ENCODE measurements at places on chromosomes 1 and 21. TPM values are rescaled to one million over a fixed set of nuclear protein-coding genes. Genes with fewer than 3 reads are reported as not detected.
A peak's percentile ranks its signal among the peaks of the same experiment; 100 is the strongest.

- H3K36me3 ChIP-seq = no peaks in the 10 kb centered on the region
- DNase-seq = no peak
- peaks cover 7% of the 10 kb centered on the region for H3K4me1 ChIP-seq
- no peaks in the 10 kb centered on the region for H3K27me3 ChIP-seq
- H3K4me3 ChIP-seq = no peak overlapping the region
Observed at GRCh38 chr21:42013931-42014330, 3.8 kb upstream of the ZBTB21 start.

GRCh38 chr1:246270236-246270635 lies 236.8 kb downstream of the SMYD3 start:
- no peaks in the 10 kb centered on the region for H3K27me3 ChIP-seq
- H3K27ac ChIP-seq = no peak overlapping the region
- no peak for DNase-seq

DNA sequence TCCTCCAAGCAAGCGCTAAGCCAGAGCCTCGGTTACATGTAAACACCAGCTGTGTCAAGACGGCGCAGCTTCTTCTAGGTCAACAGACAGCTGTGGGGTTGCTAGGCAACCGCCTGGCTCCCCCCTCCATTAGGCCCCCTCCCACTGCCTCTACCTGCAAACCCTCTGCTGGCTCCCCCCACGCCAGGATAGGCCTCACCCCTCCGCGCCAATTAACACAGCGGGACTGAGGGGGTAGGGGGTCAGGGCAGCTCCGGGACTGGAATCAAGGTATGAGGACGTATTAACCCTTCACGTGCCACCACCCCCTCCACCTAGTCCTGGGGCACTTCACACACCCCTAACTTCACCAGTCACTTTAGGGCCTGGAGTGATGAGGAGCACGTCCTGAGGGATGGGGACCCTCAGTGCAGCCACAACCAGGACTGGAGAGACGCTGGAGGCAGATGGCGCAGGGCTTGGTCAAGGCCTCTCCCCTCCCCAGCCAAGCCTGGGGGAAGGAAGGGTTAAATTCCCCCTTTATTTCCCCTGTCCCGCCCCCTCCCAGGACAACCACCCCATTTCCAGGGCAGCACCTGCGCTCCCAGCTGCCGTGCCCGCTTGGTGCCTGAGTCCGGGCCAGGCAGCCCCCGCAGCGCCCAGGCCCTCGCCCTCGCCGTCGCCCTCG lies 37.4 kb upstream of the WASF2 start:
- no peak for DNase-seq
- H3K4me3 ChIP-seq = no peak overlapping the region
- H3K27ac ChIP-seq = no peak overlapping the region
- H3K4me1 ChIP-seq = peaks cover 69% of the 10 kb centered on the region

DNA sequence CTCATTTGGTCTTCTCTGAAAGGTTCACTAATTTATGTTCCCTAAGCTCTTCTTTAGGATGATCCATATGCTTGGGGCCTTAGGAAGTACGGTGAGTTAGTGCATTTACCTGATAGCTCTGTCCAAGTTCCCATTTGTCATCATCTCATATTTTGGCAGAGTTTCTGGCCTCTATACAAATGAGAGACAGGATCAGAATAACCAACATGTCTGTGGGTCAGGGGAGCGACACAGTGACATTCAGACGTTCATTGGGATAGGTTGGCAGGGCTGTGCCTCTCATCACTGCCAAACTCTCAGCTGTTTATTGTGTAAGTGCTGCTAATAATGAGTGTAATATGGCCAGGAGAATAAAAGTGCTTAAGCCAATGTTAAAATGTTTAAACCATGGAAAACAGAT lies 561.1 kb upstream of the ZRANB2 start:
- H3K36me3 ChIP-seq = no peaks in the 10 kb centered on the region
- no peaks in the 10 kb centered on the region for H3K27me3 ChIP-seq
- no peak overlapping the region for H3K27ac ChIP-seq
- no peak overlapping the region for H3K4me3 ChIP-seq
- no peak for DNase-seq

DNA sequence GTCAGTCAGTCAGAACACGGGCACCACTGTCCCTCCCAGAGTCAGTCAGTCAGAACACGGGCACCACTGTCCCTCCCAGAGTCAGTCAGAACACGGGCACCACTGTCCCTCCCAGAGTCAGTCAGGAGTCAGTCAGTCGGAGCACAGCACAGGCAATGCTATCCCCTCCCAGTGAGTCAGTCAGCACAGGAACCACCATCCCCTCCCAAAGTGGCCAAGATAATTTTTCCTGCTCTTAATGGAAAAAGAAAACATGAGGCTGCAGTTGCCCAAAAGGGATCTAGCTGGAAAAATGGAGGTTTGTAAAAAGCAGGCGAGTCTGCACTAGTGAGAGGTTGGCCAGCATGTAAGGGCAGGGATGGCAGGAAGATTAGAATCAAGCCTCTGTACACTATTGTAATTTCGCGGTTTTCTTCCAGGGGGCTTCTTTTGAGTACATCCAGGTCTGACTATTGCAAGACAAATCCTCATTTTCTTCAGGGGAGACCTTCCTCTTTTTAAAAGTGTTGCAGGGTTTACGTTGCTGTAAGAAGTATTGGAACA lies 213.8 kb downstream of the SIPA1L2 start:
- H3K27ac ChIP-seq = peak overlapping the region; percentile 57
- no peak overlapping the region for H3K4me3 ChIP-seq
- peaks cover 41% of the 10 kb centered on the region for H3K36me3 ChIP-seq

DNA sequence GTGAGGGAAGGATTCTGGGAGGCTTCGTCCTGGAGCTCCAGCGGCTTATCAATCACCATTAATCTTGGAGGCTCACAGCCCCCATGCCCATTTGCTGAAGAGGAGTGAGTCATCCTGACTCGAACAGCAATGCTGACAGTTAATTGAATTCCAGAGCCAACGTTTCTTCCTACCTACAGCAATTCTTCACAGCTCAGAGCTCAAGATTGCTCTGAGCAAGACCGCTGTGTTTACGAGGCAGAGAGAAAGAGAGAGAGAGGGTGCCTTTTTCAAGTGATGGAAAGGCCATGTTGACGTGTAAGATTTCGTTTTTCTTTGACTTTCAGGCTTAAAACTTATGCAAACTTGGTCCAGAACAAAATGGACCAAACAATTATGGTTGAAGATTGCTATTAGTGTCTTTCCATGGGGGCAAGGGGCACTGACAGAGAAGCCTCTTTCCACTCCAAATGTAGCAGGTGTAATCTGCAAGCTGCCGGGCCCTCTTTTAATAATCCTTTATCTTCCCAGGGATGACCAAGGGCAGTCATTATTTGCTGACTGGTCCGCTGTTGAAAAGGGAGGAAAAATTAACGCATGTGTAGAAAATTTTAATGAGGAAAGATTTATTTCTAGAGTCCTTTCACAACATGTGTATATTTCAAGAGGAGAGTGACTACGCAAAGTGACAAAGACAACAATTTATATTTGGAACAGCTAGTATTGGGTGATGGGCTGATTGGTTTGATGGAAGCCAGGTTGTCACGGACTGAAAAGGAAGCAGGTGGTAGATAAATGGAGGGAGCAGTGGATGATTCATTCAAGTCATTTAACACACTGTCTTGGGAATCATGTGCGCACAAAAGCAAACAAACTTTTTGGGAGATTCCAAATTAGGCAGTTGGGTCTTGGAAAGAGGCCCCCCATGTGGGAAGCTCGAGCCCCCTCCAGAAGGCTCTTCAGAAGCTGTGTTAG lies 136.1 kb upstream of the IRF2BP2 start:
- no peaks in the 10 kb centered on the region for H3K27me3 ChIP-seq
- no peak for DNase-seq
- no peaks in the 10 kb centered on the region for H3K36me3 ChIP-seq
- peaks cover 11% of the 10 kb centered on the region for H3K4me1 ChIP-seq
- H3K27ac ChIP-seq = no peak overlapping the region

GRCh38 chr21:15415541-15416261 lies 314.1 kb upstream of the USP25 start:
- H3K4me3 ChIP-seq = no peak overlapping the region
- H3K4me1 ChIP-seq = peaks cover 21% of the 10 kb centered on the region
- peak; percentile 43 for DNase-seq
- H3K36me3 ChIP-seq = no peaks in the 10 kb centered on the region

DNA sequence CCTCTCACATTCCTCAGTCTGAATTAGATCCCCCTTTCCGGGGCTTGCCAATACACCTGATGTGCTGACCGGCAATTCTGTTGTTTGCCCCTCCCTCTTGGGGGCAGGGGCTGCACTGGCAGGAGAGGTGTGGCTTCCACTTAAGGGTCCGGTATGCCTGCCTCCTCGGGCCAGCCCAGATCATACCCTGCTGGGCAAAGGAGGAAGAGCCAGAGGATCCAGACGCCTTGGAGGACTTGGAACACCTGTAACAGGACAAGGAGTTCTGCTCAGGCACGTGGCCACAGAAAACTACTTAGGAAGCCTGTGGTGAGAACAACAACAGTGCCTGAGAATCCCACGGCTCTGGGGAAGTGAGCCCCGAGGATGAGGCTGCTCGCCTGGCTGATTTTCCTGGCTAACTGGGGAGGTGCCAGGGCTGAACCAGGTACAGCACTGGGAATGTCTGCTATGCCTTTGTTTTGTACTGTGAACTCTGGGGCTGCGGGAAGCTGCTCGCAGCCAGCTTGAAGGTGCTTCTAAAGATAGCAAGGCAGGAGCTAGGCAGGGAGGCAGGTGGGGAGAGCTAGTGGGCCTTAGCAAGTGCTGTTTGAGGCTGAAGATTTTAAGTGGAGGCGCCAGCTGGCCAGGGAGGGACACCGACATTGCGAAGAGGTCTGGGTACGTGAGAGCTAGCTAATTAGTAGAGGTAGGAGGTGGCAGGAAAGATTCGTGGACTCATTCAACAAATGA lies at the start of gene SMPDL3B:
Gene SMPDL3B (plus strand): TSS at position 183 of the 732 bp plus-strand sequence. CDS start 184 bp downstream, at position 367.
- H3K27ac ChIP-seq = peak within 1 kb of the TSS; percentile 55
- no peaks in the 10 kb centered on the region for H3K27me3 ChIP-seq
- peaks cover 11% of the 10 kb centered on the region for H3K4me1 ChIP-seq
- DNase-seq = peak; percentile 71

The PLEKHN1 gene
- 7.9 TPM for total RNA-seq

GRCh38 chr1:87129038-87129437 lies 199.6 kb upstream of the LMO4 start:
- H3K36me3 ChIP-seq = no peaks in the 10 kb centered on the region
- peaks cover 5% of the 10 kb centered on the region for H3K4me1 ChIP-seq
- no peak overlapping the region for H3K27ac ChIP-seq
- DNase-seq = no peak

DNA sequence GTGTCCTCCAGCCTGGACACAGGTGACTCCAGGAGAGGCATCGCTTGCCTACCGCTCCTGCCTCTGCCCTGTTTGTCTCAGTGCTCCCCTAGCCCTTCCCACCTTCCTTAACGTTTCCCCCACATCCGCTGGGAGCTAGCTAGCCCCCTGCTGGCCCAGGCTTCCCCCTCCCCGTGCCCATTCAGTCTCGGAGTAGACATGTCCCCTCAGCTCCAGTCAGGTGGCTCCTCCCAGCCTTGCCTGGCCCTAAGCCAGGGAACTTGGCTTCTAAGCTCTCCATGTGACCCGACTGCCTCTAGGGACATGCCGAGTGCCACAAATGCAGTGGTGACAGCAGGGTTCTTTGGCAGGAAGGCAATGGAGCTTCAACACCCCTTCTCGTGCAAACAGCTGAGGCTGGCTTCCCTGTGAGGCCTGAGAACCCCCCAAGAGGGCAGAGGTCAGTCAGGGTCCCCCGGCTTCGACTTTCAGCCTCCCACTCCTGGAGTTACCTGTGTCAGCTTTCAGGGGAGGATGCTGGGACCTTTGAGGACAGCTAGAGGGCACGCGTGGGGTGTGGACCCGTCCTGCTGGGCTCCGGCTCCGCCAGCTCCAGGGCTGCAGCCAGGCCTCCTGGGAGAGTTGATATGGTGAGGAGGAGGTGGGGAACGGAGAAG lies 16.2 kb downstream of the DRAXIN start:
- peaks cover 5% of the 10 kb centered on the region for H3K4me1 ChIP-seq
- peaks cover 11% of the 10 kb centered on the region for H3K27me3 ChIP-seq
- no peak overlapping the region for H3K4me3 ChIP-seq

The GBP2 gene
- total RNA-seq = 2.2 TPM

DNA sequence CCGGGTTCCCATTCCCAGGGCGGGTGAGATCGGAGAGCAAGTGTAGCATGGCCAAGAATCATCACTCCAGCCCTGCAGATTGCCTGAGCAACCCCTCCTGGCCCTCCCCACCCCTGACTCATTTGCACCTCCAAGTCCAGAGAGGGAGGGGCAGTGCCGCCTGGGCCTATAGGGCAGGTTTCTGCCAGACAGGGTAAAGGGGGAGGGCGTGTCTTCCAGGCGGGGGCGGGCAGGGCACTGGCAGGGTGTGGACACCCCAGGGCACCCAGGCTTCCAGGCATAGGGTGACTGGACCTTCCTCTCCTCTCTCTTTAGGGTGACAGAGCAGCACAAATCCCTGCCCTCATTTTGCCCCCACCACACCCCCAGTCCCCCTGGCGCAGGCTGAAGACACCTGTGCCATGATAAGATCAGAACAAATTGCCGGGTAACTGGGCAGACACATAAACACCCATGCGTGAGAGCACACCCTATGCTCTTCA lies 3.2 kb upstream of the CRYBG2 start:
- H3K4me1 ChIP-seq = peaks cover 32% of the 10 kb centered on the region
- H3K27me3 ChIP-seq = no peaks in the 10 kb centered on the region
- peak overlapping the region; percentile 42 for H3K27ac ChIP-seq
- peak; percentile 84 for DNase-seq
- no peak overlapping the region for H3K4me3 ChIP-seq
- H3K36me3 ChIP-seq = no peaks in the 10 kb centered on the region

The PAX7 gene
- not detected for total RNA-seq

GRCh38 chr1:245888809-245889208 lies 618.3 kb downstream of the SMYD3 start:
- peak; percentile 85 for DNase-seq
- H3K4me3 ChIP-seq = no peak overlapping the region
- no peaks in the 10 kb centered on the region for H3K4me1 ChIP-seq
- H3K36me3 ChIP-seq = no peaks in the 10 kb centered on the region
- no peak overlapping the region for H3K27ac ChIP-seq

The BROX gene
- 152 TPM for total RNA-seq

DNA sequence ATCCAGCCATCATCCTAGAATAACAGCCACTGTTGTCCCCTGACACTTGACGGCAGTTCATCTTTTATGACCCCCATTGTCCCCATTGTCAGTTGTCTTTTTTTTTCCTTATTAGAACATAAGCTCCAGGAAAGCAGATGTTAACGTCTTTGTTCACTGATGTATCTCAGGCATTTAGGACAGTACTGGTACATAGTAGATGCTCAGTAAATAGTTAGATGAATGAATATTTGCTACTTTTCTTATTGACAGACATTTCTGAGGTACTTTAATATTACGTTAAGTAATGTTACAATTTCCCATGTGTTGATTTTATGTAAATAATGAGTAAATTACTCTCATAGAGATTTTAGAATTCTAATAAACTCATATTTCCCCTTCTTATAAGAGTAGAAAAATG lies 69.5 kb downstream of the ADARB1 start:
- H3K4me3 ChIP-seq = no peak overlapping the region
- no peaks in the 10 kb centered on the region for H3K27me3 ChIP-seq
- H3K27ac ChIP-seq = no peak overlapping the region
- peaks cover 27% of the 10 kb centered on the region for H3K4me1 ChIP-seq

- no peaks in the 10 kb centered on the region for H3K36me3 ChIP-seq
- DNase-seq = no peak
- no peak overlapping the region for H3K4me3 ChIP-seq
- peaks cover 18% of the 10 kb centered on the region for H3K27me3 ChIP-seq
Observed at GRCh38 chr1:56833088-56833487, 13.9 kb upstream of the FYB2 start.

The HES5 gene
- total RNA-seq = not detected

The ZNF687 gene
- 26.3 TPM for total RNA-seq

GRCh38 chr1:51175278-51175677 lies 60.8 kb upstream of the RNF11 start:
- H3K4me1 ChIP-seq = peaks cover 10% of the 10 kb centered on the region
- no peaks in the 10 kb centered on the region for H3K36me3 ChIP-seq
- DNase-seq = peak; percentile 42
- no peak overlapping the region for H3K4me3 ChIP-seq
- peak overlapping the region; percentile 21 for H3K27ac ChIP-seq
- no peaks in the 10 kb centered on the region for H3K27me3 ChIP-seq

The PDZK1IP1 gene
- total RNA-seq = 17.9 TPM

The FASLG gene
- not detected for total RNA-seq

The LIN9 gene
- 10.4 TPM for total RNA-seq
